NCI-H82 (cell line): ENCODE measurements at places on chromosomes 12 and 14.
A peak's percentile ranks its signal among the peaks of the same experiment; 100 is the strongest.

DNA sequence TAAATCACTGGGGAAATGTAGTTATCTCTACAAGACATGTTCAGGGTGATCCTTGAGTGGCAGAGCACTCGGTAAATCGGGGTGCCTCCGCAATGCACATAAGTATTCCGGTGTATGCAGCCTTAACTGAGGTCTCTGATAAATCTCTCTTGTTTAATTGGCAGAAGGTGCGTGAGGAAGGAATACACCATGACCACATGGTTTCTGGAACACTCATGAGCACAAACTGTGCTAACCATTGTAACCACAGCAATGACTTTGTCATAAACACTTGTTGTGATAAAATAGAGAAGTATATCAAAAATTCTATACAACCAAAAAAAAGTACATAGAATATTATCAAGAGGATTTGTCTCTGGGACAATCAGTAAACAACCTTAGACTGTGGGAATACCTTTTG lies 146.8 kb upstream of the DIO2 start:
- DNase-seq: no peak

DNA sequence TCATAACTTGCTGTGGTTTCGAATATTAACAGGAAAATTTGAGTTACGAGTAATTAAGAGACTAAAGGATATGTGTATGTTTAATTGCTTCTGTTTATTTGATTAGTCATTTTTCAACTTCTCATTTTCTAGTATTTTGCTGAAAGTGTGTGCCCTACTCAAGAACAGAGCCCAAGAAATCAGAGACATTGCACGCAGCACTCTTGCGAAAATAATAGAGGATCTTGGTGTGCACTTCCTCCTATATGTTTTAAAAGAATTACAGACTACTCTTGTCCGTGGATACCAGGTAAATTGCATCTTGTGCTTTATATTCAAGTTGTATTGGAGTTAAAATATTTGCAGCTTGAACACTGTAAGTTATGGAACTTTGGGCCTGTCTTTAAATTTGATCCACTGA lies 50.8 kb downstream of the ARL1 start:
- no peak for DNase-seq

- DNase-seq: no peak
Measured at GRCh38 chr14:51926449-51926848, 62.9 kb upstream of the RTRAF start.

- peak; percentile 76 for DNase-seq
Measured at GRCh38 chr12:5428332-5429221, 3.3 kb upstream of the NTF3 start.

- no peak for DNase-seq
Measured at GRCh38 chr14:21261824-21262223, 7.4 kb downstream of the HNRNPC start.

DNA sequence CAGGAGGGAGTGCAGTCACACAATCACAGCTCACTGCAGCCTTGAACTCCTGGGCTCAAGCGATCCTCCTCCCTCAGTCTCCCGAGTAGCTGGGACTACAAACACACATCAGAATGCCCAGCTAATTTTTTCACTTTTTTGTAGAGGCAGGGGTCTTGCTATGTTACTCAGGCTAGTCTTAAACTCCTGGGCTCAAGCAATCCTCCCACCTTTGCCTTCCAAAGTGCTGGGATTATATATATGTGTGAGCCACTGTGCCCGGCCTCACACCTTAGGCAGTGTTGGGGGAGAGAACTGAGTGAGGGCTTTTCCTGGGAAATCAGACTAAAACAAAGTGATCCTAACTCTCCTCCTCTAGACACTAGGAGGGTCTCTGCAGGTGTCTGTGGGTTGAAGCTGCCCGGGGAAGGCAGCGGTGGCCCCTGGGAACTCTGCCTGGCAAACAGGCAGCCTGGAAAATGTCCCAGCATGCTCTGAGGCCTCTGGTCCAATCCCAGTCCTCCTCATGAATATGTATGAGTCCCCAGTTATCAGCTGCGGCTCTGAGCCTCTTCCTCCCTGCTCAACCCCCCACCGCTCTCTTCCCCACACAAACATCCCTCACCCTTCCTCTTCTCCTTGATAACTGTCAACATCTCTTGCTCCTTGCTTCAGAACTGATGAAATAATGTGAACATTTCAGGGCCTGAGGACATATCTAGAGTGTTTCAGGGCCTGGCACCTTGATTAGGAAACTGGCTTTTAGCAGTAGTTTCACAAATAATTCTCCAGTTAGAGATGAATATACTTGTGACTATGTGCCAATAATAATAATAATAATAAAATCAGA lies 7.9 kb upstream of the NAA25 start:
- DNase-seq: peak; percentile 95

DNA sequence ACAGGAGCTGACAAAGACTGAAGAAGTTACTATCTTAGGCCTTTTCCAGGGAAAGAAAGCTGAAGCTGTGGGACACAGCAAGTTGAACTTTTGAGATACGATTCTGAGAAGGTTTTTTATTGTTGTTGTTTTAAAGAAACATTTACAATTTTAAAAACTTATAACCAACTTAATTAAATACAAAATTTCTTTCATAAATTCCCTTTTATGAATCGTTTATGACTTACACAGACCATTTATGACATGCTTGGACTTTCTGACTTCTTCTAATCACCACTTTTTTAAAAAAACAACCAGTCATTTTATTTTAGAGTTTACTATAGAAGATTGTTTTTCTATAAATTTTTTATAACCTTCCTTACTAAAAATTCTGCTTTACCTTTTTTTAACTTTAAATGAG lies 68.7 kb downstream of the DHRS2 start:
- DNase-seq: peak; percentile 26

- peak; percentile 44 for DNase-seq
Measured at GRCh38 chr14:59483363-59483762, 845 bp downstream of the L3HYPDH start.

GRCh38 chr14:86217523-86217922 lies 687.6 kb downstream of the FLRT2 start:
- DNase-seq: no peak

DNA sequence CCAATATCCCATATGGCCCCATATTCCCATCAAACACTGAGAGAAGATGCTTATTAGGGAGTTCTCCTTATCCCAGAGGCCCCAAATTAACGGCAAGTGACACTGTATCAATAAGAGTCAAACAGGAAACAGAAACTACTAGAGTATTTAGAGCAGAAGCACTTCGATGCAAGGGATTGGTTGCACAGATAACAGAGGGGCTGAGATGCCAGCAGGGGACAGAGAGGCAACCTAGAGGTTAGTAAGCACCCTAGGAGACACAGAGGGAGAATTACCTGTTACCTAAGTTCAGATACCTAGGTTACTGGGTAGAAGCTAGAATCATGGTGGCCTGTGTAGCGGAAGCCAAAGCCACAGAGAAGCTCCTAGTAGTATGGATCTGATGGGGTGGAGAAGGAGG lies 2.9 kb downstream of the HEBP1 start:
- no peak for DNase-seq

- peak; percentile 53 for DNase-seq
Measured at GRCh38 chr12:87338681-87339080, 690.5 kb downstream of the C12orf50 start.

- no peak for DNase-seq
Measured at GRCh38 chr12:62320054-62320453, 59.9 kb downstream of the USP15 start.
